ENCODE measurements at places on chromosomes 5 and 9. TPM values are rescaled to one million over a fixed set of nuclear protein-coding genes. Genes with fewer than 3 reads are reported as not detected.

GRCh38 chr5:76607353-76607871 is 15.8 kb downstream of the F2RL2 start:
- DNase-seq = no peak

DNA sequence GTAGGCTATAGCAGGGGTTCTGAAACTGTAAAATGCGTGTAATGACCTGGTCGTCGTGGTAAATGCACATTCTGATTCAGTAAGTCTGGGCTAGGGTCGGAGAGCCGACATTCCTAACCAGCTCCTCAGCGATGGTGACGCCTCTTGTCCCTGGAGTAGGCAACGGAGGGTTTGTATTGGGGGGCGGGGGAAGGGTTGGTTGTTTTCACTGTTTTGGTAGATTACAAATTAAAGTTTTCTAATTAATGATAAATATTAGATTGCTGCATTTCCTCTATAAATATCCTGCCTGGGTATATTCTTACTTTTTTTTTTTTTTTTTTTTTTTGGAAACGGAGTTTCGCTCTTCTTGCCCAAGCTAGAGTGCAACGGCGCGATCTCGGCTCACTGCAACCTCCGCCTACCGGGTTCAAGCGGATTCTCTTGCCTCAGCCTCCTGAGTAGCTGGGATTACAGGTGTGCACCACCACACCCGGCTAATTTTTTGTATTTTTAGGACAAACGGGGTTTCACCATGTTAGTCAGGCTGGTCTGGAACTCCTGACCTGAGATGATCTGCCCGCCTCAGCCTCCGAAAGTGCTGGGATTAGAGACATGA is 566 bp upstream of the ALDH7A1 start:
- no peak for DNase-seq

DNA sequence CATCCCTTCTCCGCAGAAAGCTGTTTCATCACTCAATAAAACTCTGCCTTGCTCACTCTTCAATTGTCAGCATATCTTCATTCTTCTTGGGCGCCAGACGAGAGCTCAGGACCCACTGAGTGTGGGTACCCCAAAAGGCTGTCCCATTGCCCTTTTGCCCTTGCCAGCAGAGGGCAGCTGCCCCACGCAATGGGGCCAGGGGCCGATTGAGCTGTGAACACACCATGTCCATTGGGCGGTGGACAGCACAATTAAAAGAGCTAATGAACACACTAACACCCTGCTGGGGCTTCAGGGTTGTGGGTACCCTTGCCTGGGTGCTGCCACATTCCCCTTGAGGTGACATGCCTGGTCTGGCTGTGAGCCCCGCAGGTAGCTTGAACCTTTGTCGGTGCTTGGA is 487.2 kb upstream of the NUDT12 start:
- DNase-seq = peak; percentile 49

GRCh38 chr9:128153947-128154695 is 4.9 kb downstream of the LCN2 start:
- no peak for DNase-seq

C5orf46 gene
- total RNA-seq = 2.7 TPM

CAMK4 gene
- total RNA-seq = 0.11 TPM

Measured in right atrium auricular region (tissue), 2 donors.